ENCODE measurements at places on chromosomes 2 and 18. TPM values are rescaled to one million over a fixed set of nuclear protein-coding genes. Genes with fewer than 3 reads are reported as not detected.

NDC80 gene
- total RNA-seq = 56.7 TPM

GRCh38 chr2:70479816-70480215 is 73.8 kb downstream of the TGFA start:
- no peak for DNase-seq

GRCh38 chr18:11956371-11957308 is 24.7 kb upstream of the IMPA2 start:
- no peak for DNase-seq

DNA sequence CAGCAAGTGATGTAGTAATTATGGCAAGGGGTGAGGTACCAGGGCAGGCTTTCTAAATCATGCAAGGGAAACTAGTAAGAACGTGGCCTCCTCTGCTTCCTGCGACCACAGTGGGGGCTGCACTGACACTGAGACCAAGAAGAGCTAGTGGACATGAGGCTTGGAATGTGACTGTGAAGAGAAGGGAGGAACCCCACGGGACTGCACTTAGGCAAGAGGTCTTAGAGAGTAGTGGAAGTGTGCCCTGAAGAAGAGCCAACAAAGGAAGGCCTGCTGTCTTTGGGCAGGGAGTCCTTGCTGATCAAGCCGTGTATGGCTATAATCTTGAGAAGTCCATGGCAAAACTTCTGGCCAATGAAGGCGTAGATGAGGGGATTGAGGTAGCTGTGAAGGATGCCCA is 8.9 kb upstream of the RUFY4 start:
- no peak for DNase-seq

HMSD gene
- 0.06 TPM for total RNA-seq

- no peak for DNase-seq
Measured at GRCh38 chr2:150612957-150613710, 125.7 kb upstream of the RND3 start.

GKN1 gene
- total RNA-seq = not detected

DNA sequence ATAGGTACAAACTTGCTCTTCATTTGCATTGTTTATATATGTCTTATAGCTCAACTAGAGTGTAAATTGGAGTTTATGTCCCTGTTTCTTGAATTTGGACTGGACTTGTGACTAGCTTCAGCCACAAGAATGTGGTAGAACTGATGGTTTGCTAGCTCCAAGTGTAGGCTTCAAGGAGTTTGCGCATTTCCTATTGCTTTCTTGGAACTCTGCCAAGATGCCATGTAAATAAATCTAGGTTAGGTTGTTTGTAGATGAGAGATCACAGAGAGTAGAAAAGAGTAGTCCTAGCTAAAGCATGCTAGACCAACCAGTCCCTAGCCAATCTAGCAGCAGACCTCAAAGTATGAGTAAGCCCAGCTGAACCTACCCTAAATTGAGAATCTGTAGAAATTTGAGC is 183.0 kb upstream of the CYP26B1 start:
- no peak for DNase-seq

GRCh38 chr2:178630581-178630980 is 150.3 kb downstream of the PLEKHA3 start:
- DNase-seq = no peak

RGPD3 gene
- total RNA-seq = 0.06 TPM

SFTPB gene
- total RNA-seq = not detected

NFATC1 gene
- total RNA-seq = 1.5 TPM

GRCh38 chr2:24471662-24472061 is 19.4 kb upstream of the NCOA1 start:
- DNase-seq = peak; percentile 16

GRCh38 chr2:143088388-143088787 is 40.8 kb upstream of the ARHGAP15 start:
- no peak for DNase-seq

FAM124B gene
- total RNA-seq = 0.11 TPM

DNA sequence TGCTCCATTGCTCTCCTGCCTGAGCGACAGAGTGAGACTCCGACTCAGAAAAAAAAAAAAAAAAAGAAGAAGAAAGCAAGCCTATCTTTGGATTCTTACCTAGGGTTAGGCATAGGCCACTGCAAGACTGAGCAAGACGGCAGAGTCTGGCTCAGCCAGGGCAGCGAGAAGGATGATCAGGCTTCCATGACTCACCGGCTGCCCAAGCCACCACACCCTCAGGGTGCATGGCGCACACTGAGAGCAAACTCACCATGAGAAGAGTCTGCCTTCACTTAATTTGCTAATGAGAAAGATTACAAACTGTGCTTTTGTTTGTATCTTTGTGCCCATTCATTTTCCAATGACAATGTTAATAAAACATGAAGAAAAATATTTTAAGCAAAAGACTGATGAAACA is 8.2 kb downstream of the FAM110C start:
- peak; percentile 92 for DNase-seq

DNA sequence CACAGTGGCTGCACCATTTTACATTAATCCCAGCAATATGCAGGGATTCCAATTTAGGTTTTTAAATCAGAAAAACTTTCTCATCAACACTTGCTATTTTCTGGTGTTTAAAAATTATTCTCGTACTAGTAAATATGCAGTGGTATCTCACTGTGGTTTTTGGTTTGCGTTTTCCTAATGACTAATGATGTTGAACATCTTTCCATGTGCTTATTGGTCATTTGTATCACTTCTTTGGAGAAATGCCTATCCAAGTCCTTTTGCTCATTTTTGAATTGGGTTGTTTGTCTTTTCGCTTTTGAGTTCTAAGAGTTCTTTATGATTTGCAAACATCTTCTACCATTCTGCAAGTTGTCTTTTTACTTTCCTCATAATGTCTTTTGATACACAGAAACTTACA is 62.1 kb upstream of the TCF7L1 start:
- DNase-seq = no peak

DNA sequence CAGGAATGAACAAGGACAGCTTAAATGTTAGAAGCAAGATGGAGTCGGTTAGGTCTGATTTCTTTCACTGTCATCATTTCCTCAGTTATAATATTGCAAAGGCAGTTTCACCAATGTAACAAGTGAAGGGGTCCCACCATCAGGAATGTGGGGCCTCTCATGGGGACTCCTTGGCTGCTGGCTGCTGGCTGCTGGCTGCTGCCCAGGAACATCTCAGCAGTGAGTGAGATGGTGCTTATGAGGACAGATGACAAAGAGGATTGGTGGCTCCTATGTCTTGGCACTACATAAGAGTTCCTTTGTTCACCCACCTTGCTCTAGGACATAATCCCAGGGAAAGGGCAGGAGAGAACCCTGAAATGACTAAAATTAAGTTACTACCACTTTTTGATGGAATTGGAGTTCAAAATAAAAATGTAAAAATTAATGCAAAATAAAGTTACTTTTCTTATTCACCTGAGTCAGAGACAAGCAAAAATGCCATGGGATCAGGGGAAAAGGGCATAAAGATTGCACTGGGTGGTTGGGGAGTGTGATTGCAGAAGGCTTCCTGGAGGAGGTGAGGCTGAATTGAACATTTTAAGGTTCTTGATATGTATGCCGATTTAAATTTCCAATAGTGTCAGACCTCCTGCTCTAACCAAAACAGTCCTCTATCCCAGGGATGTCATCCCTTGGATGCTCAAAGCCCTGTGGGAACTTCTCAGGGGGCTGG is 23.4 kb downstream of the TMEM177 start:
- no peak for DNase-seq

WNT6 gene
- not detected for total RNA-seq

GRCh38 chr18:49464718-49465598 is 4.5 kb upstream of the DYM start:
- DNase-seq = no peak

- DNase-seq = peak; percentile 50
Measured at GRCh38 chr2:112482309-112483041, 519 bp downstream of the TTL start.

- DNase-seq = no peak
Measured at GRCh38 chr2:113234721-113235346, 43.9 kb downstream of the PAX8 start.

DNA sequence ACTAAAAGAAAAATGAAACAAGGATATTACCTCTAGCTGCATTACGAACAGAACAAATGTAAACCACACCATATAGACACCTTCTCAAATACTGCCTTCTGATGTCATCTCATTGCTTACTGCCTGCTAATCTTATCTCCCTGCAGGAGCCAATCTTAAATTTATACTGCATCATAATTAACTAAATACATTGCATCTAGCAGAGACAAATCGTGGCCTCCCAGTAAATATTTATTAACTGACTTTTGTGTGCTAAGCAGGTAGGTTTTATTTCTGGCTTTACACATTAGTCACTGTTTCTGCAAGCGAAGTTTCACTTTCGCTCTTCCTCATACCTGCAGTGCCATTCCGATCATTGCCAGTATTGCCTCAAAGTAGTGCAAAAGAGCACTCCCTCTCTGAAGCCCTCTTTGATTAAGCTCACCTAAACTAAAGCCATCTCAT is 67.5 kb downstream of the SPATS2L start:
- peak; percentile 36 for DNase-seq

GRCh38 chr2:130728007-130728454 is 839 bp upstream of the GPR148 start:
- DNase-seq = peak; percentile 42

CDH20 gene
- total RNA-seq = not detected

GRCh38 chr2:148044322-148044721 is 23.4 kb downstream of the MBD5 start:
- no peak for DNase-seq

DNA sequence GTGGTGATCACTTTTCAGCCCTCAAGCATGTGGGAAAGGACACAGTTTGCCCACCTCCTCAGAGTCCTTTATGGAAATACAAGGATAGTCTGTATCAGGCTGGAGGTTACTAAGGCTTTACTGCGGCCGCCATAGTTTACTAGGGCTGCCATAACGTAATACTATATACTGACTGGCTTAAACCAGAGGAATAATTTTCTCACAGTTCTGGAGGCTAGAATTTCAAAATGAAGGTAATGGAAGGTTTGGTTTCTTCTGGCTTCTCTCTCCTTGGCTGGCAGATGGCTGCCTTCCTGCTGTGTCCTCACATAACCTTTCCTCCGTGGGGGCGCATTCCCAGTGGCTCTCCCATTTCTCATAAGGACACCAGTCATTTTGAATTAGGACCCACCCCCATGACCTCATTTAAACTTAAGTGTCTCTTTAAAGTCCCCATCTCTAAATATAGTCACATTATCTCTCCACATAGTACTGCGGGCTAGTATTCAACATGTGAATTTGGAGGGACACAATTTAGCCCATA is 12.5 kb upstream of the ATIC start:
- DNase-seq = no peak

LAPTM4A gene
- total RNA-seq = 118 TPM

DNA sequence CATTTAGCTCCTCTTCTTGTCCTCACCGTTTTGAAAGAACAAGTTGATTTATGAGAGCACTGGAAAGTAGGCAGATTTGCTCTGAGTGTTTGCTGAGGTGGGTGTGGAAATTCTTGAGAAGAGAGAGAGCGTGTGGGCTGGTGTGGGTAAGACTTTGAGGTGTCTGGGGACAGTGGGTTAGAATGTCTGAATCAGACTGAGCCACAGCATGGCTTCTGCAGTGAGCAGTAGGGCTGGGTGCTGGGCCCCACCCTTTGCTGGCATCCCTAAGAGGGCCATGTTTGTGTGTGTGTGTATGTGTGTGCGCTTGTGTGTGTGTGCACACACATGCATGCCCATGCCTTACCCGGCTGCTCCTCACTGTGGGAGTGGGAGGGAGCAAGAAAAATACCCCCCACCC is 63.7 kb downstream of the COPS8 start:
- no peak for DNase-seq

DNA sequence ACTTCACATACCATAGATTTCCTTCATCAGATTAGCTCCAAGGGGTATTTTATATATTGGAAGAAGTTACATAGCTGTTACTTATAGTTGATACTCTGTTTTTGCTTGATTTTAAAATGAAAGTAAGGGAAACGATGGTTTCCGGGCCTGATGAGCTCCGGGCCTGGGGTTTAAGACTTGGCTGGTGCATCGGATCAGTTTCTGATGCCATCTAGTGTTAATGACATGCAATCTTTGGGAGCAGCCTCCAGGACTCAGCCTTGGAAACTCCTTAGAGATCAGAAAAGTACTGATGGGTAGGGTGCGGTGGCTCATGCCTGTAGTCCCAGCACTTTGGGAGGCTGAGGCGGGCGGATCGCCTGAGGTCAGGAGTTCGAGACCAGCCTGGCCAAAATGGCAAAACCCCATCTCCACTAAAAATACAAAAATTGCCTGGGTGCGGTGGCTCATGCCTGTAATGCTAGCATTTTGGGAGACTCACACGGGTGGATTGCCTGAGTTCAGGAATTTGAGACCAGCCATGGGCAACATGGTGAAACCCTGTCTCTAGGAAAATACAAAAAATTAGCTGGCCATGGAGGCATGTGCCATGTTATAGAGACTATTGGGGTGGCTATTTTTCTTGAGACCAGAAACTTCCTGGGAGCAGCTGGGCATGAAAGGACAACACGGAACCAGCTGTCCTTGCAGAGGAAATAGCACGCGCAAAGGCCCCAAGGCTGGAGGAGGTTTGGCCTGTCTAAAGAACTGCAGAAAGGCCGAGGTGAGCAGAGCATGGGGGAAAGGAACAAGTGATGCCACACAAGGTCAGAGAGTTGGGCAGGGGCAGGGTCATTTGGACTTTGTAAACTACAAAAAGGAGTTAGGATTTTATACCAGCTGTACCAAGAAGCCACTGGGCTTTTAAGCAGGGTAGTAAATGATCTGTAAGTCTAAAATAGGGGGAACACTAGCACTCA is 46.9 kb upstream of the CNOT11 start:
- peak; percentile 79 for DNase-seq

GRCh38 chr2:75833386-75833785 is 122.7 kb upstream of the GCFC2 start:
- peak; percentile 42 for DNase-seq

C2orf92 gene
- 4.9 TPM for total RNA-seq

- peak; percentile 83 for DNase-seq
Measured at GRCh38 chr2:120669121-120669952, 66.3 kb upstream of the GLI2 start.

- peak; percentile 59 for DNase-seq
Measured at GRCh38 chr2:241507430-241508239, 749 bp downstream of the STK25 start.

GALNT3 gene
- total RNA-seq = 9.3 TPM

SULT1C4 gene
- not detected for total RNA-seq

GRCh38 chr2:193463011-193463410 is 1268.3 kb upstream of the TMEFF2 start:
- no peak for DNase-seq

FTCDNL1 gene
- 0.86 TPM for total RNA-seq

GRCh38 chr2:6644261-6644660 is 221.4 kb downstream of the CMPK2 start:
- no peak for DNase-seq

DNA sequence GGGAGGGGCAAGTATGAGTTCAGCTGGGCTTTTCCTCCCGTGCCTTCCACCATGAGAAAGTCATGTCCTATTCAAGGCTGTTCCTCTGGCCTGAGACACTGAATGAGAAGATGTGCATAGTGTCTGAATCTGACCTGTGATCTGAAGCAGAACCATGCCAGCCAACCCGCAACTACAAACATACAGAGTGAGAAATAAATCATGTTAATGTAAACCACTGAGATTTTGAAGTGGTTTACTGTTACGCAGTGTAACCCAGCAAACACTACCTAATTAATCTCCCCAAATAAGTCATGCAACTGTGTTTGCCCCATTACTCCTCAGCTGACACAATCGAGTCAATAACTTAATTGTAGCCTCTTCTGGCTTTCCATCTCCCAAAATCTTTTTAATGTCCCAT is 49.2 kb downstream of the METTL4 start:
- DNase-seq = no peak

GRCh38 chr2:47155091-47155876 is at the start of gene STPG4:
Gene STPG4, minus strand, starts transcription at chr2:47155308. Its CDS starts 57 bp downstream, at chr2:47155251.
- no peak for DNase-seq
